Sigmoid colon (tissue), 7 donors: ENCODE measurements at places on chromosomes 7 and 10. TPM values are rescaled to one million over a fixed set of nuclear protein-coding genes. Genes with fewer than 3 reads are reported as not detected.
A peak's percentile ranks its signal among the peaks of the same experiment; 100 is the strongest.

UPP1 gene
- 16.1 TPM for total RNA-seq

NYAP1 gene
- total RNA-seq = 1.5 TPM

SLC26A3 gene
- total RNA-seq = 6.4 TPM

GRID1 gene
- total RNA-seq = 0.66 TPM

WDR86 gene
- 14.4 TPM for total RNA-seq

MDH2 gene
- 90.3 TPM for total RNA-seq

FRMPD2 gene
- not detected for total RNA-seq

PDK4 gene
- total RNA-seq = 411 TPM

NKX2-3 gene
- total RNA-seq = 35.2 TPM

VSTM2A gene
- total RNA-seq = 1.4 TPM

IGFBP1 gene
- total RNA-seq = not detected

PNLIPRP2 gene
- total RNA-seq = not detected

- no peak for DNase-seq
These were observed 28.4 kb upstream of the CDK13 start for GRCh38 chr7:39921506-39922175.

- peak; percentile 65 for DNase-seq
These were observed 17.1 kb downstream of the BRAT1 start for GRCh38 chr7:2537981-2538851.

- no peak for DNase-seq
These were observed 24.5 kb downstream of the POLL start for GRCh38 chr10:101563497-101564040.

DNA sequence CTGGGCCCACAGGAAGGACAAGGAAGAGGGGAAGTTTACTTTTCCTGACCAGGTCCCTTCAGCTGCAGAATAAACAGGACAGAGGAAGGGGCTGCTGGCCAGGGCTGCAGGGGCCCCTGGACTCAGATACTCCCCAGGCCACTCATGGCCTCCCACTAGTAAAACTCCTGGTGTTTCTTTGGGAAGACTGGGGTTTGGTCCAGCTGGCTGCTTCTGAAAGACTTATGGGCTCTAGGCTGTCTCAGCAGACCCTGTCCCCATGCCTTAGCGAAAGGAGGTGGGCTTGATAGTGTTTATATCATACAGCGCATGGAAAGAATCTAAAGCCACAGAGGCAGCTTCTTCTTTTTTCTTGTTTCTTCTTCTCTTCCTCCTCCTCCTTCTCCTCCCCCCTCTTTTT is 56.4 kb downstream of the PALD1 start:
- DNase-seq = no peak

DNA sequence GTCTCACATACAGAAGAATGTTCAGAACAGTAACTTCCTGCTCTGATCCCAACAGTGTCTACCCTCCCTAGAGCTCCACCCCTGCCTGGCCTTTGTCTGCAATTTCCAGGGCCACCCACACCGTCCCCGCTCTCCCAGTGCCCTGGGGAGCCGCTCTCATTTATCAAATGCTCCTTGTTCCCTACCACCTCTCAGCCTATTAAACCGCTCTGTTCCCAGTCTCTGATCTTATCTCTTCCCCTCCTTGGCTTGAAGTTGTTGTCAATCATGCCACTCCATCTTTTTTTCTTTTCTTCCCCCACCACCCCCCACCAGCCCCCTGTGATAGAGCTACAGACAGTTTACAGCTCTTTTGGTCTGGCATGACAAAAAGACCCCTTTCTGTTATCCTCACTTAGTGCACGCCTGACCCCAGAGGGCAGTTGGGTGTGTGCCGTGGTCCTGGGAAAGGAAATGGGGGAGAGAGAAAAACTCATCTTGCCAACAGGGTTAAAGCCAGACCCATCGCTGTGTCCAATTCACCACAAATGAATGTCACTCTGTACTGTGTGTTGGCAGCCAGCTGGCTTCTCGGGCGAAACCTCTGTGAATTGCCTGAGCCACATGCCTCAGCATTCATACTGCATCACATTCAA is 28.8 kb upstream of the HECTD2 start:
- no peak for DNase-seq

DNA sequence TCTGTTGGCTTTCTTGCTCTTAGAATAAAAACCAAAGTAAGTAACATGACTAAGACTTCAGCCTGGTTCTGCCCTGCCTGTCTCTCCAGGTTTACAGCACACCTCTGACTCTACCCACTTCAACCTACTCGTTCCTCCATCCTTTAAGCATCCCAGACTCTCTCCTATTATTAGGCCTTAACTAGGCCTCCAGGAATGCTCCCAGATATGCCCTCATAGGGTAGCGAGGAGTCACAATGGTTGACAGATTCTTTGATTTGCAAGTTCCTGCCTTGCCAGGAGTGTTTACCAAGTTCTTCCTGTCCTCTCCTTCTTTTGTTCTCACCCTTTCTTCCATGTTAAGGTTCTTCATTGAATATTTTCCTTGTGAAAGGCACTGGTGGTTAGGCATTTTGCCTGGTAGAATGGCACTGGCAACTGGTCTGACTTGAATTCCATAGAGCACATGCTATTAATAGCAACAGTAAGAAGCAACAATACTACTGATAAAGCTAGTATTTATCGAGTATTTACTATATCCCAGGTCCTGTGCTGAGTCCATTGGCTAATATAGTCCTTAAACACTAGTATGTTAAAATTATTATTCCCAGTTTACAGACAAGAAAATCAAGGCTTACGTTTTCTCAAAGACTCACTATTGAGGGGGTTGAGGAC is 327.9 kb upstream of the PRKCQ start:
- DNase-seq = no peak

DNA sequence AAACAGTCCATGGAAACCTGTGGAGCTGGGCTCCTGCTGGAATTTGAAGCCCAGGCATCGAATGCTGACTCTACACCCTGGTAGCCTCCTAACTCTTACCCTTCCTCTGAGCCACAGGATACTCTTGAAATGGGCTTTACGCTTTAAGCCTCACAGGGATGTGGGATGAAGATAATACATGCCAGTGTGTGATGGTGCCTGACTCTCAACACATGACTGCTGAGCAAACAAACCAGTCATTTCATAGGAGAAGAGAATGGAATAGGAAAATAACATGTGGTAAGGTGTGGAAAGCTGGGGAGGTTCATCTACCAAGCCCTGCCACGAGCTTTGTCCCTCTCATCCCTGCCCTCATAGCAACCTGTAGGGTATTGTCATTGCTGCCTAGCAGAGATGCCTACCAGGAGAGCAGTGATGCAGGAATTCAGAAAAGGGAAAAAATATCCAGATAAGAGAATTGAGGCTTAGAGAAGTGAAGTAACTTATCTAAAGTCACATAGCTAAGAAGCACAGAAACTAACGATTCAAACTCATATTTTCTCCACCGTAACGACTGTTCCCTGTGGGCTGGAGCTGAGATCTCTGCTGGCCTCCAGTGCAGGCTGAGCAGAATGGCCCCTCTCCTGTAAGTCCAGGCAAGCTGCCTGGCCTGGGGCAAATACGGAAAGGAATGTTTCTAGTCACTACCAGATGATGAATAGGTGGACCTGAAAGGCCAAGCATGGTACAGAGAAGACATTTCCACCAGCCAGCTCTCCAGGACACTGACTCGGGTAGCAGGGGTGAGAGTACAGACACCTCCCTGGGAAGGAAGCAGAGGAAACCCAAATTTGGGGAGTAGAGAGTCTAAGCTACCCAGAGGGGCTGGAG is 90.2 kb upstream of the DUSP5 start:
- no peak for DNase-seq

- DNase-seq = no peak
These were observed 227.0 kb upstream of the AOAH start for GRCh38 chr7:36951257-36951697.

DNA sequence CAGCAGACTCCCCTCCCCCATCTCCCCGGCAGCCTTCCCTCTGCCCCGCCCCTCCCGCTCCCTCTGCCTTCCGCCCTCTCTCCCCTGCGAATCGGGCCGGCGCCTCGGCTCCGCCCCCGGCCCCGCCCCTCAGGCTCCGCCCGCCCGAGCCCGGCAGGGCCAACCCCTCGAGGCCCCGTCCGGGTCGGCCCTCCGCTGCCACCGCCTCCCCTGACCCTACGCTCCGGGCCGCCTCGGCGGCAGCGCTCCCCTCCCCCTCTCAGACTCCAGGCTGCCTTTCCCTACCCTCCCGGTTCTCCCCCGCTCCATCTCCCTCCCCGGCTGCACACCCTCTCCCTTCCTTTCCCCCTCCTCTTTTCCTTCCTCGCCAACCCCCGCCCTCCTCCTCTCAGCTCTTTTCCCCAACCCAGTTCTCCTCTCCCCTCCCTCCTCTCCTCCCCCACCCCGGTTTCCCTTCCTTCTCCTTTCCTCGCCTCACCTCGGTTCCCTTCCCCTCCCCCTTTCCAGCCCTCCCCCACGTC is 1.6 kb downstream of the ZNF467 start:
- DNase-seq = peak; percentile 96

DNA sequence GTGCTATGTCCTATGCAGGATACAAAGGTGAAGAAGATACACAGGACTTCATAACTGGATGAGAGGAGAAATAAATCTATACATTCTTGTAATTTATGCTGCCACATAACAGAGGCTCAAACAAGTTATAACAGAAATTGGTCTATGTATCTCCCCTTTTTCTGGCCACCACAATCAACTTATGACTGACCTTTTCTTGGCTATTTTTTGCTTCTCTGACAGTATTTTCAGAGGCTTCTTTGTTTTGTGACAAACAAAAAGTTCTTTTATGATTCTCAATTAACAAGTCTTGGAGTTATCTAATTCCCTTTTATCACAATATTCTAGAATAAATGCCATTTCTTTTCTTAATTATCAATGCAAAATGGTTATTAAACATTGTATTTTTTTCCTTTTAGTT is 953.0 kb upstream of the ZWINT start:
- DNase-seq = no peak

GRCh38 chr7:77667459-77668086 is 28.7 kb upstream of the RSBN1L start:
- DNase-seq = no peak

- DNase-seq = peak; percentile 38
These were observed 198.3 kb downstream of the GRID1 start for GRCh38 chr10:86168256-86168655.

DNA sequence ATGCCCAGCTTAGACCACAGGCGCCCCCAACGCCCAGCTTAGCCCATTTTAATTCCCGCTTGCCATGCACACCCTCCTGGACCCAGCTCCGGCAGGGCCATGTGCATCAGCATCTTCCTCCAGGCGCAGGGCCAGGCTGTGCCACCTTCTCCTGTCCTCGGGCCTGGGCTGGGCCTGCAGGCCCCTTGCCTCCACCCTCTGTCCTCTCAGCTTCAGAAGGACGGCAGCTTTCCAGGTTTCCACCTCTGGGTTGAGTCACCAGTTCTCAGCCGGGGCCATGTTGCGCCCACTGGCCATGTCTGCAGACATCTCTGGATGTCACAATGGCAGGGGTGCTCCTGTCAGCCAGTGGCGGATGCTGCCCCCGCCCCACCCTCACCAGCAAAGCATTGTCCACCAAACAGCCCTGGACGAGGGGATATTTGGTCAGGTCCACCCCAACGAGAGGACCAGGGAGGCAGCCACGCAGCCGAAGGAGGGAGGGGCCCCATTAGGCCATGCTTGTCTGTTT is 59.1 kb upstream of the NKX6-2 start:
- DNase-seq = no peak

DNA sequence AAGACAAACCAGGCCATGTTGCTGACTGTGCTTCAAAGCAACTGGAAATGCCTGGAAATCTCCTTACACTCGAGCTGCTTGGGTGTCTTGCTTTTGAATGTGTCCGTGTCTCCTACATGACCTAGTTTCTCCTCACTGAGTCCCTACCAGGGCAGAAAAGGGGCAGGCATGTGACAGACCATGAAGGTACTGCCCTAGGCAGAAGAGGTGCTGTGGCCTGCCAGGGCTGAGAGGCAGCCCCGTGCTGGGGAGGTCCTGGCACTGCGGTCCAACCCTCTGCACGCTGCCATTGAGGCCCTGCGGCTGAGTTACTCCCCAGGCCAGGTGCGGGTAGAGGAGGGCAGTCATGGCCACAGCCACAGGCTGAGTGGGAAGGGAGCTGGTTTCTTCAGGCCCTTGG is 159.3 kb downstream of the LYZL1 start:
- no peak for DNase-seq

- no peak for DNase-seq
These were observed 62.1 kb upstream of the LYZL2 start for GRCh38 chr10:30691639-30692015.

DNA sequence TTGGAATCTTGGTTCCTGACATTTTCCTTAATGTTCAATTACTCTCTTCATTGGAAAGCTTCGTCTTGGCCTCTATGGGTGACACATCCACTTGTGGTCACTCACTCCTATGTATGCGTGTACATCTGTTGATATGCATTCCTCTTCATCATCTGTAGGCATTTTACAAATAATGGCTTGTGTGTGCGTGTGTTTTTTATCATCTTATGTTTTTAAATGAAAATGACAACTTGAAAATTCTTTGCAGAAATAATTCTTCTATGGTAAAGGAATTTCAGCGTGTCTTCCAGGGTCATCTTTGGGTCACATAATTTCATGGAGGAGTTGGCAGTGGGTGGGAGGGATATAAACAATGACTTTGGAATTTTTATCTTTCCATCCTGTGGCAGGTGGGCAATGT is 925.1 kb downstream of the LRMDA start:
- DNase-seq = no peak

- no peak for DNase-seq
These were observed 826.0 kb downstream of the SORCS1 start for GRCh38 chr10:106338486-106338885.

GRCh38 chr7:148575640-148576411 is 14.7 kb upstream of the C7orf33 start:
- peak; percentile 75 for DNase-seq

DNA sequence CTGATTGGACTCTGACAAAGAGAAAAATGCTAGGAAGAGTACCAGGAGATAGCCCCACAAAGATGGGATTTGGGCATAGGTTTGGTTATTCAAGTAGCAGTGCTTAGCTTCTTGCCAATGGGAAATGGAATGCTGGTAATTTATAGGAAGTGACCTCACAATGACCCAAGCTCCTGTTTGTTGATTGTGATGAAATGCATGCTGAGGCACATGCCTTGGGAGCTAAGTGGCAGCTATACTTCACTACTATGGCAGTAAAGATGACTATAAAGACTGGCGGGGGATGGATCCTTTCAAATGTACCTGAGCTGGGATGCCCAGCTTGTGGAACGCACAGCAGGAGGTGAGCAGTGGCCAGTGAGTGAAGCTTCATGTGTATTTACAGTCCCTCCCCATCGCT is 153.8 kb downstream of the ZNF22 start:
- DNase-seq = no peak

GRCh38 chr10:30036341-30036740 is 23.0 kb downstream of the JCAD start:
- no peak for DNase-seq

DNA sequence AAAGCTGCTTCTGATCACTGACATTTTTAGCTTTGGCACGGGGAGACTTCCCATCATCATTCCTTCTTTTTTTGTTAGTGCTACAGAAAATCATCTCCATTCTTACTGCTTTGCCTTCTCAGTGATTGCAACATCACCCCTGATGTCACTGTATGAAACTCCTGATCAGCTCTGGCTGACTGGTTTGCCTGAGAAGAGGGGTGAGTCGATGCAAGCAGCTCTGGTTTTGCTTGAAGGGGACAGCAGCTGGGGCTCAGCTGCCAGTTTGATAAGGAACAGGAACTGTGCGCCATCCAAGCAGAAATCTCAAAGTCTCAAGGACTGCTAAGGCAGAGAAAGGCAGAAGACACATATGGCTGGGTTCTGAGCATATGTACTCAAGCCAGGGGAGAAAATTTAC is 808.5 kb upstream of the CELF2 start:
- DNase-seq = peak; percentile 64

- DNase-seq = no peak
These were observed 91.0 kb downstream of the ALOX5 start for GRCh38 chr10:45464958-45465567.
